Globus pallidus (tissue), 1 donor: ENCODE measurements at places on chromosomes 1 and 21.

DNA sequence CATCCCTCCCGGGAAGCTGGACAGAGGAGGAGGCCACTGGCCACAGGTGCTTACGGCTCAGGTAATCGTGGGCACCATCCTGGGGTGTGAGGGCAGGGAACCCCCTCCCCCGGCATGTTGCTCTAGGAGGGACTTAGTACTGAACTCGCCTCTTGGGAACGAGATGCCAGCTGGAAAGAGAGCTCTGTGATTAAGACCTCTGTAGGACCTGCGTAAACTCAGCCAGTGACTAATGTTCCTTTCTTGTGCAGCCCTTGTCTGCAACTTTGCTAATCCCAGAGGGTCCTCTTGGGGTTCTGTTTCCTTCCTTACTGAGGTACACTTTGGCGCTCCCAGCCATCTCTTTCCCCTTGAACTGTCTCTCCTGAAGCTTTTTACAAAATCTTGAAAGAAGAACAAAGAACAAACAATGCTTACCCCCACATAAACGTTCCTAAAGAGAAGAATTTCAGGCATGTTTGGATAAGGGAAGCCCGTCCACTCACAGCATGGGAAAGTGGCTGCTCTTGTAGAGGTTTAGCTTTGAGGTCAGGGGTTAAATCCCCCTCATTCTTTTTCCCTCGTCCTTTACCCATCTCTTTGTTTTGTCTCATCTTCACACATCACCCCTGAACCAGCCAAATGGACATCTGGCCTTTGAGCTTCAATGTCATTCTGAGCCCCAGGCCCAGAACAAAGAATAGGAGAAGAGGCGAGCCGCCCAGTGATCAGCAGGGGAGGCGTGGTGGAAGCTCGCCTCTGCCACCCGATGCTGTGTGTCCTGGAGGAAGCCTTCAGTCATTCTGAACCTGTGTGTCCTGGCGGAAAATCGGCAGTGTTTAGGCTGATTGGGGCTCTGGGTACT lies 37.4 kb downstream of the CITED4 start:
- DNase-seq: no peak

GRCh38 chr1:14658642-14659041 lies 60.2 kb downstream of the KAZN start:
- no peak for DNase-seq

DNA sequence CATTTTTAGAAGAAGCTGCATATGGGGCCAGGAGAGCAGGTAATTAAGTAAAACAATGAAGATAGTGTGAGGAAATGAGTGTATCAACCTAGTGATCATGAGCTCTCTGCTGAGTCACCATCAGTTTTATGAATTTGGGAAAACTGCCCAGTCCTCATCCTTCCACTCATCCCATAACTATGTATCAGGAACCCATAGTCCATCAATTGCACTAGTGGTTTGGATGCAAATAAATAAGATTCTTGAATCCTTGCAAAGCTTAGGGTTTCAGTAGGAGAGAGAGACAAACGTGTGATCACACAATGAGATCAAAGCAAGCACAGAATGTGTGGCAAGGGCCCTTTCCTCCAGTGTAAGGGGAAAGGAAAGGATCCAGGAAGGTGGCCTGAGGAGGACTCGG lies 145.6 kb downstream of the ZZZ3 start:
- no peak for DNase-seq

GRCh38 chr1:78054559-78054958 lies 8.8 kb downstream of the GIPC2 start:
- no peak for DNase-seq
